ENCODE measurements at places on chromosomes 4 and X. TPM values are rescaled to one million over a fixed set of nuclear protein-coding genes. Genes with fewer than 3 reads are reported as not detected.

Gene PGAM4
- total RNA-seq: 0.85 TPM

Gene AMER1
- 4.0 TPM for total RNA-seq

Gene ATP6AP1
- total RNA-seq: 43.0 TPM

Gene SLIT2
- total RNA-seq: not detected

Gene RPGR
- total RNA-seq: 11.1 TPM

Gene OTUD6A
- total RNA-seq: not detected

Gene CLDN34
- total RNA-seq: not detected

Gene TMEM31
- total RNA-seq: not detected

Gene LUZP4
- total RNA-seq: not detected

Gene ZDHHC15
- total RNA-seq: 0.26 TPM

Gene SPANXC
- not detected for total RNA-seq

All from CD8-positive, alpha-beta memory T cell (primary cell).